H7 (cell line): ENCODE measurements at places on chromosomes 7 and 10. TPM values are rescaled to one million over a fixed set of nuclear protein-coding genes. Genes with fewer than 3 reads are reported as not detected.

- DNase-seq: no peak
These were observed 9.7 kb downstream of the PRLHR start for GRCh38 chr10:118585794-118586193.

GRCh38 chr7:5630670-5631069 lies 150.8 kb downstream of the RNF216 start:
- no peak for DNase-seq

GRCh38 chr10:109203646-109204353 lies 719.5 kb downstream of the XPNPEP1 start:
- DNase-seq: no peak

DNA sequence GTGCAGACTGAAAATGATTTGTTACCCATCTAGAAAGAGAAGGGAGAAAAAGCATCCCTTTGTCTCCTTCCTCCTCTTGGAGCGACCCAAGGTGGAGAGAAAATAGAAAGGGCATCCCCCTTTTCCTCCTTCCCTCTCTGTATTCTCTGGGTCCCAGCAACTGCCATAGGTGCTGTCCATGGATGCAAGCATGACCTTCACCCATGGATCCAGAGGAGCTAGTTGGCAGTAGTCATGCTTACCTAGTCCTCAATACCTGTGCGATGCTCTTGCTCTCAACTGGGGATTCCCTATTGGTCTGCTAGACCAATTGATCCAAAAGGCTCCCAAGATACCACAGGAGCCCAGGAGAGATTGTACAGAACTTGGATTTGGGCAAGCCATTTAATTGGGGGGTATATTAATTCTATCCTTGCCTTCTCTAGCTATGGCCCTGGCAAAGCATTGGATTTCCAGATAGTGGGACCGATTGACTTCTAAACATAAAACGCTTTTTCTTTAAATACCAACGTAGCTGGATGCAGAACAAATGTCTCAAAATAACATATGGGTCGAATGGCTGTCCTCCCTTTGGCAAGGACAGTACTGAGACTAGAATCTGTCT lies 547.8 kb upstream of the IGFBP3 start:
- DNase-seq: no peak

The PTTG1IP2 gene
- total RNA-seq: 0.90 TPM in 1 of 2 replicates, not detected in the other
